ENCODE measurements at places on chromosomes 1 and 21.
A peak's percentile ranks its signal among the peaks of the same experiment; 100 is the strongest.

GRCh38 chr1:36772647-36773495 is 261.4 kb downstream of the GRIK3 start:
- DNase-seq = no peak

- no peak for DNase-seq
These were observed 16.0 kb downstream of the ELOA start for GRCh38 chr1:23759277-23759676.

- no peak for DNase-seq
These were observed 29.6 kb downstream of the ACOT11 start for GRCh38 chr1:54577612-54578011.

DNA sequence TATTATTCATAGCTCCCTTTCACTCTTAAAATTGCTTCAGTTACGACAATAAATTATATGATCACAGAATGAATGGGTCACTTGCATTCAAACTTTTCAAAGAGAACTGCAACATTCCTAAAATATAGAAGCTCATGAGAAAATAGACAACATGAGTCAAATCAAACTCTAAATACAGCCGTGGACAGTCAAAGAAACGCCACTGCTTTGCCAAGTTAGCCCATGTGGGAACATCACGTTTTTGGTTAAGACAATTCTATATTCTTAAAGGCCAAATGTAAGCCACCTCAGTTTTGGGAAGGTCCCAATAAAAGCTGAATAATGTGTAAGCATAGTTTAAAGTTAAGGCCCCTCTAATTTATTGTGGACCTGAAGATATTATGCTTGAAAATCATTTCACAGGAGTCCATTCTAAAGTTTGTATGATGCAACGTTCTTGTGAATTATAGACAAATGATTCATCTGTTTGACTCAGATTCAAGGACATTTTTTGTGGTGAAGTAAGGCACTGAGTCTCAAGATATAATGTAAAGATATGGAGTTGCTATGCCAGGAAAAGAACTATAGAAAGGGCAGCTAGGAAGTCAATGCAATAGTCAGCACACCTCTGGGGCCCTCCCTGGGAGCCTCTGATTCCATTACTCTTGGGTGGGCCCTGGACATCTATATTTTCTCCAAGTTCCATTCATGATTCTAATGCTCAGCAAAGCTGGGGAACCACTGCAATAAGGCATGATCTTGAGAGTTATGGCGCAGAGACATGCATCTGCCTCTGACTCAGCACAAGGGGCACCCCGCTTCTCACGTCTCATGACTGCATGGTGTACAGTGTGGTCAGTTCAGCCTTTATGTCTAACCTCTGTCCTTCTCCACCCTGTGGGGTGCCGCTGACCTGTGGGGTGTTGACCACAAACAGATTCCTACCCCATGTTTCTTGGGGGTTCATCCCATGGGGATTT is 33.9 kb downstream of the ETS2 start:
- DNase-seq = no peak

DNA sequence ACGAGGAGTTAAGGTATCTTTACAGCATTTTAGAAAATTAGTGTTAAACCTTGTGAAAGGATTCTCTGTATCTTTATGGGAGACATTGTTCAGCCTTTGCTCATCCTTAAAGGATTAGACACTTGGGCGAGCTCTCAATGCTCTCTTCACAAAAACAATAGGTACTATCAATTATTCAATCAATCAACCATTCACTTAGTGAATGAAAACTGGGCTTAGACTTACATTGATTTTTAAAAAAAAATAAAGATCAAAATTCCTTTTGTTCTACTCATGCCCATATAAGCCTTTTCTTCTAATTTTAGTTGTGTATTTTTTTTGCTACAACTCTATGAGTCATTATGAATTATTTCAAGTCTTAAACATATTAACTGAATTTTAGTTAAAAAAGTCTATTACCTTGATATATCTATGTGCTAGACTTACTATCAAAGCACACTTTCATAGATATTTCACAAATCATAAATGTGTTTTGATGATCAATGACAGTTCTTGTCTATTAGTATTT is 181.2 kb downstream of the DPYD start:
- no peak for DNase-seq

- DNase-seq = peak; percentile 19
These were observed 33.3 kb downstream of the RCC2 start for GRCh38 chr1:17405898-17406759.

DNA sequence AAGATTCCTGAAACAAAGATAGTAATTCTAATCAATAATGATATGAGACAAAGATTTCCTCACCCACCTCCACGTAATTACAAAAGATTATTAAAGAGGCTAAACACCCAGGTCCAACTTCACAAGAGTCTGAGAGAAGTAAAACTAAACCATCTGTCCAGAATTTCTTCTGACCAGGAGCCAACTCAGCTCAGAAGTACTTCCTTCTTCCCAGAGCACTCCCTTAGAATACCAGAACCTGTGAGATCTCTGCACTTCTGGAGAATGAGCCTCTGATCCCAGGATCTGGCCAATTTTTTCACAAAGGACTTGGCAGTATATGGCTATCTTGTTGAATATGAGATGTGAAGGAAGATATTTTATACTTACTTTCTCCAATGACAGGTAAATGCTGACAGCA is 120.6 kb upstream of the PALMD start:
- DNase-seq = no peak

DNA sequence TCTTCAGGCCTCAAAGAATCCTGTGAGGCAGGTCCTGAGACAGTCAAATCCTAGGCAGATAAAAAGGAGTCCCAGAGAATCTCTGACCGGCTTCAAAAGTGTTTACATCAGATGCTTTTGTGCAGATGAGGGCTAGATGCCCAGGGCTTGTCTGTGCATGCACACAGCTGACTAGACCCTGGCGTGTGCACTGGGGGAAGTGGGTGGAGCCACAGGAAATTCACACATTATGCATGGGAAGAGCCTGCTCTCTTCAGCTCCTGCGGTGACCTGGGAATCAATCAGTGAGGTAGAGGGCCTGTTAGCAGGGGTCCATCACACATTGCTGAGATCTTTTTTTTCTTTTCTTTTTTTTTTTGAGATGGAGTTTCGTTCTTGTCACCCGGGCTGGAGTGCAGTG is 36.6 kb upstream of the NHLH2 start:
- DNase-seq = no peak

GRCh38 chr1:241551759-241552638 is 19.8 kb downstream of the KMO start:
- DNase-seq = peak; percentile 46

DNA sequence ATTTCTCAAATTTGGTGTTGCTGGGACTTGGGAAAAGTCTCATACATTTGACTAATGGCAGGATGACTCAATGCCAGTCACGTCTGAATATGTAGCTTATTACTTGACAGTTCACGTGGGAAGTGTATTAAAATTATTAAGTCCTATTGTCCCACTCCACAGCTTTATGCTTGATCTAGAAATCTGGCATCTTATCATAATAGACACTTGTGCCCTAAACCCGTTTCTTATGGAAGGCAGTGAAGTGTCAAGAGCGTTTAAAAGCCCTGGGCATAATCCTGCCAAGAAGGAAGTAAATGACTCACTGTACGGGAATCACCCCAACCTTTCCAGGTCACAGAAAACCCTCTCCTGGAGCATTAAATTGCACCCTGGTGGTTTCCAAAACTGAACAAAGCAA is 207.4 kb downstream of the APP start:
- no peak for DNase-seq

- DNase-seq = no peak
These were observed 350.9 kb downstream of the S1PR1 start for GRCh38 chr1:101587741-101588140.

GRCh38 chr1:119783354-119784185 is 14.9 kb upstream of the HMGCS2 start:
- DNase-seq = no peak

- no peak for DNase-seq
These were observed 444.1 kb downstream of the PLPP3 start for GRCh38 chr1:56135069-56135863.
